ENCODE measurements at places on chromosomes 5 and 9.

- DNase-seq = no peak
Measured at GRCh38 chr9:136152543-136152866, 33.8 kb upstream of the TMEM250 start.

- DNase-seq = no peak
Measured at GRCh38 chr9:134562146-134562849, 79.3 kb upstream of the COL5A1 start.

- DNase-seq = no peak
Measured at GRCh38 chr9:13146840-13147239, 132.7 kb downstream of the MPDZ start.

GRCh38 chr5:931570-932145 lies 39.0 kb downstream of the TRIP13 start:
- no peak for DNase-seq

- DNase-seq = peak; percentile 27
Measured at GRCh38 chr9:31799953-31800609, 584.4 kb upstream of the ACO1 start.

DNA sequence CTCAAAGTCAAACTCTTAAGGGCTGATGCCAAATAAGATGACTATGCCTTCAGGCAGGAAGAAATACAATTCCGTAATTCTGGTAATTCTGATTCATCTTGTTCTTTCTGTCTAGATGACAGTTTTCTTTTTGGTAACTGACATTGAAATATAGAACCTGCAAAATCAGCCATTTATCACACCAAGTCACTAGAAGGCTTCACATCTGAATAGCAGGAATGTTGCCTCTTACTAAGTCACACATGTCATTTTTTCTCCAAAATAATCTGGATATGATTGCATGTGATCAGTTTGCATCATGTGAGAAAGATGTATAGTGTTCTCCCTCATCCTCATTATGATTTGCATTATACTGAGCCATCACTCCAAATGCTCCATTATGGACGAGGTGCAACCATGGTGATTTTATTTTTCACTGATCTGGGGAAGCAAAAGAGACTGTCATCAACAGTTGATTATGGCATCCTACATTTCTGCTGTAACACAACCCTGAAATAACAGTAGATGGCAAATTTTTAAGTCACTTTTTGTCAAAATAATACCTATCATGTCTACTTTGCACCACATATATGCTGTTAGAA lies 69.0 kb downstream of the HCN1 start:
- no peak for DNase-seq

DNA sequence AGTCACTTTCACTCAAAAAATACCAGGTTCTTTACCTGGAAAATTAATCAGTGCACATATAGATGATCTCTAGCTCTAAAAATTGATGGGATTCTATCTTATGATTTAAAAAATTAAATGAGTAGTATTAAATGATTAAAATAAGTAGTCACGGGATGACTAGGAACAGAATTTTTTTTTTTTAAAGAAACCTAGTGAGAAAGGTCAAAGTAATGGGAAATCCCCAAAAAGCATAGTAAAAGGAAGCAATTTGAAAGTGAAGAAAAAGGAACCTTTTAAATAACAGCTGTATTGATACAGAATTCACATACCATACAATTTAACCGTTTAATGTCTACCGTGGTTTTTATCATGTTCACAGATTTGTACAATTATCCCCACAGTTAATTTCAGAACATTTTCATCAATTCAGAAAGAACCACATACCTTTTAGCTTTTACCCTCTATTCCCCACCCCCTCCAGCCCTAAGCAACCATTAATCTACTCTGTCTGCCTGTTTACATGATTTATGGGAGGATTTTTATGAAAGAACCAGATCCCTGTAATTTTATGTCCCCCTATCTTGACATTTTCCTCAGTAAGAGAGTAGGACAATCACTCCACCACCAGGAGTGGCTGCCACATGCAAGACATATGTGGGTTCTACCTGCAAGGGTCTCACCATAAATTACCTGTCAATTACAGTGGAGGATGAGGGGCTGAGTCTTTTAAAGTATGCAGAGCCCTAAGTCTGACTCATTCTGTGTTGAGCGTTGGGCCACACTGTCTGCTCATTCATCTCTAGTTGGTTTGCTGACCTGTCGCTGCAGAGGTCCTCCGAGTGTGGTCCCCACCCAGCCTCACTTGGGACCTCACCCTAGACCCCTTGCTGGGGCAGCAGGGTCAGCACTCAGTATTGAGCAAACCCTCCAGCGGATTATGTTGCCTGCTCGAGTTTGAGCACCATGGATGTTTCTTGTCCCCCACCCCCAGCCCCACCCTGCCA lies 16.0 kb downstream of the ANKRD33B start:
- DNase-seq = no peak

GRCh38 chr5:132227485-132228240 lies at the start of gene P4HA2:
Gene P4HA2 (minus strand): TSS chr5:132227853. CDS start chr5:132218626, 9,227 bp downstream.
- DNase-seq = peak; percentile 74

DNA sequence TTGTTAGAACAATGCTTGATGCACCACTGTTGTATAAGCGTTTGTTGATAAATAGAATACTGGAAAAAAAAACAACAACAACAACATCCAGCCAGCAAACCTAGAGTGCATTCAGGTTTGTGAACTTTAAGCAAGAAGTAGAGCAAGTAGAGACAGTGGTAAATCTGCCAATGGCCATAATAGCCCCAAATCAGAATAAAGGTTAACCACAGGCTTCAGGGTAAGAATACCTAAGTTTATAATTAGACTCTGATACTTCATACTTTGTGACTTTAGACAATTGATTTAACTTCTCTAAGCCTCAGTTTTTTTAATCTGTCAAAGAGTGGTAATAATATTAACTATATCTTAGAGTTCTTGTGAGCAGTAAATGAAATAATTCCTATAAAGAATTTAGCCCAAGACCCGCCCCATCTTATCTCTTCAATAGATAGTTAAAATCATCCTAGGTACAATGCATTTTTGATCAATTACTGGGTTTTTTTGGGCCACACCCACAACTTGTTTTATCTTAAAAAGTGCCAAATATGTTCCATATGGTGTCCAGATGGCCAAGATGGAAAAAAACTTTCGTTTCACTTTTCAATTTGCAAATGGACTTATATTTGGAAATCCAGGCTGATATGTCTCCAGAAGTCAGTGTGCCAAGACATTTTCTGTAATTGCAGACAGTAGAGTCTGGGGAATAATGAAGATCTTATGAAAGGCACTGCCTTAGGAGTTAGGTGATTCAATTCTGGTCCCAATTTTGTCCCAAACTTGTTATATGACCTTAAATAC lies 24.5 kb upstream of the DPYSL3 start:
- peak; percentile 28 for DNase-seq

- DNase-seq = peak; percentile 71
Measured at GRCh38 chr9:121171236-121171635, 30.4 kb downstream of the RAB14 start.

DNA sequence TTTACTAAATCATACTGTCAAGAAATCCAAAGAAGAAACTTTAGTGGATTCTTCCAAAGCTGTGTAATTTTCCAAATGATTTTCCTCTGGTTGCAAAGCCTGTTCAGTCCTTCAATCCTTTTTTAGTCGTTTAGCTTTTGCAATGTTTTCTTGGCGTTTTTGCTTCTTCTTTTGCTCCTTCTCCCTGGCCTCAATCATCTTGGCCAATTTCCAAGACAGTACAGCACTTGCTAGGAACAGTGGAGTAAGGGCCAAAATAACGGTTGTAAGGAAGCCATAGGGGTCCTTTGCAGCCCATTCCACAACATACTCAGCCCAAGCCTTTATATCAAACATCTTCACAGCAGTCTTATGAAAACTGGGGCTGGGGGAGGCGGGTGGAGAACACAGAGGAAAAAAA lies 2.4 kb downstream of the SMIM15 start:
- DNase-seq = no peak

GRCh38 chr9:2248768-2249265 lies 233.7 kb downstream of the SMARCA2 start:
- no peak for DNase-seq

DNA sequence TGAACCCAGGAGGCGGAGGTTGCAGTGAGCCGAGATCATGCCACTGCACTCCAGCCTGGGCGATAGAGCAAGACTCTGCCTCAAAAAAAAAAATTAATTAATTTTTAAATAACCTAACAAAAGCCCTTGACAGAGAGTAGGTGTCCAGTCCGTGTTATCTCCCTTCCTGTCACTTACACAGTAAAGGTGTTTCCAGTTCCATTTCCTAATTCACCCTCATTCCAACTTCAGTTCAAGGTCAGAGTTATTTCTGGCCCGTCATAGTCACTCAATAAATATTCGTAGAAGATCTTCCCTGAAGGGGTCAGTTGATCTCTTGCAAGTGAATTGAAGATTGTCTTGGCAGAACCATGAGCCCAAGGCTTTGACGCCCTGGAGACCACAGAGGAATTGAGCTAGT lies 16.4 kb upstream of the ERGIC1 start:
- DNase-seq = peak; percentile 41

DNA sequence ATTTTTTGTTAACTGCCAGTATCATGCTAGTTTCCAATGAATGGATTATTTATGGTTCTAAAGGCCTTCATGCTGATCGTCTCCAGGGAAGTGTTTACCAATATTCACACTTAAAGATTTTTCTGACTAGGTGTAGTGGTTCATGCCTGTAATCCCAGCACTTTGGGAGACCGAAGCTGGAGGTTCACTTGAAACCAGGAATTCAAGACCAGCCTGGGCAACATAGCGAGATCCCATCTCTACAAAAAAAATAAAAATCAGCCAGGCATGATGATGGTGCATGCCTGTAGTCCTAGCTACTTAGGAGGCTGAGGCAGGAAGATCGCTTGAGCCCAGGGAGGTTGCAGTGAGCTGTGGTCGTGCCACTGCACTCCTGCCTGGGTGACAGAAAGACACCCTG lies 43.5 kb downstream of the FAM13B start:
- no peak for DNase-seq

- no peak for DNase-seq
Measured at GRCh38 chr9:124724415-124725067, 46.6 kb downstream of the NR6A1 start.

DNA sequence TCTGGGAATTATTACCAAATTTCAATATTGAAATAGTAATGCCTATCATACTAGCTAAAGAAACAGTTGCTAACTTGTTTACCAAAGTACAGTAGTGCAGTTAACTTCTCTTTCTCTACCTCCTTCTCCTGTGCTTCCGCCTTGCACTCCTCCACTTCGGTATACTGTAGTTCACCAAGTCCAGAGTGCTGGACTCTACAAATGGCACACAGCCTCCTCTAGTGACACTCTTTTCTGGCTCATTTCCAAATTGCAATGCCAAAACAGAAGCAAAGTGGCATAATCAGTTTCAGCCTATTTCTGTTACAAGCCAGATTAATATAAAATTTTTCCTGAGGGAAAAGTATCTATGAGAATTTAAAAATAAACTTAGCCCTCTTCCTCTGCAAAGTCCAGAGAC lies 86.0 kb upstream of the RASGRF2 start:
- DNase-seq = peak; percentile 22

DNA sequence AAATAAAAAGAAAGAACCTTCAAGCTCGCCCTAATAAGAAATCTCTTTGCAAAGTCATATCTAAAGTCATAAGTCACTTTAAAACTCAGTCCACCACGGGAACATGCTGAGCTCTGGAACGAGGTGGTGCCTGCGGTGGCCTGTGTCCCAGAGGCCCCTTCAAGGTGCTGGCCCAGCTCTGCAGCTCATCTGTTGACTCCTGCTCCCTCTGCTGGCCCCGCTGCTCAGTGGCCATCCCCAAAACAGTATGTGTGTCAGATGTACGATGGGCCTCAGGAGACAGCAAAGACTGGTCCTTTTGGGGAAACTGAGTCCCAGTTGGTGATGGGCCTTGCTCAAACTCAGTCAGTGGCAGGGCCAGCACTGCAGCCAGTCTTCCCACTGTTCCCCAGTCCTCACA lies 22.8 kb upstream of the FOXB2 start:
- DNase-seq = peak; percentile 37

GRCh38 chr9:89426384-89426961 lies 71.4 kb downstream of the SEMA4D start:
- no peak for DNase-seq

- no peak for DNase-seq
Measured at GRCh38 chr9:91395106-91395552, 28.5 kb downstream of the NFIL3 start.

DNA sequence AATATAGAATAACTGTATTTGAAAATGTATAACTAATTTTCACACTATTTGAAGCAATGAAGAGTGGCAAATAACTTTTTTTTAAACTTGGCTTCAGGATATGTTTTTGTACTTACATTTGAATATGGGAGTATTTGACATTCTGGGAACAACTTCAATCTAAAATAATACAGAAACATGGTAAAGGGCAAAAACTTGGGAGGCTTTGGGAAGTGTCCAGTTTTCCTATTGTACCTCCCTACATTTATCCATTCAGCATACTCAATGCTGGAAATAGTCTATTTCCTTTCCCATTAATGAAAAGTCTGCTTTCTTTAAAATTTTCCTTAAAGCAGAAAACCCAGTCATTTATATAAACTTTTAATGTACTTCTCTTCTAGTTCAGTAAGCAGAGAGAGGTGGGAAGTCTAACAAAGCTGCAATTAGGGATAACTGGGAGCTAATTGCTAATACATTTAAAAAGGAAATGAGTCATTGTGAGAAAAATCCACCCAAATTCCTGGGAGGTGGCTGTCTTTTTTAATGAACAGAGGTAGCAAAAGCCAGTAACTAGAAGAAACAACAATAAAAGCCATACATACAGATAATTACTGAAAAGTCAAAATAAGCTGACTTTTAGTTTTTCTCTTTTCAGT lies 128.8 kb downstream of the FBN2 start:
- no peak for DNase-seq
